ENCODE measurements at places on chromosomes 3 and 15. TPM values are rescaled to one million over a fixed set of nuclear protein-coding genes. Genes with fewer than 3 reads are reported as not detected.

Gene FBXO40
- not detected for total RNA-seq

Gene GABRR3
- not detected for total RNA-seq

DNA sequence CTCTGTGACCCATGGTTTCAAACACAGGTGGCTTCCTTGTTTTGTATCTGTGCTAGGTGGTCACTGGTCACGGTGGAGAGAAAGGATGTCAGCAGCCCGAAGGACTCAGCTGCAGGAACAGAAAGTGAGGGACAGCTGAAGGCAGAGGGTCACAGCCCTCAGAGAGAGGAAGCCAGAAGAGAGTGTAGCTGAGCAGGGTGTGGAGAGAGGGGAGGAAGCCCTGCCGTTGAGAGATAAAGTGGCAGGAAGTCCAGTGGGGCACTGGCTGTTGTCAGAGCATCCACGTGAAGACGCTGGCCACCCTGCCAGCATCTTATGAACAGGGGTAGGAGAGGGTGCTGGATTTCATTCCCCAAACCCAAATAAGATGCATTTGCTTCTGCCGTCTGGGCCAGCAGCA, 36.9 kb downstream of the LIMD1 start:
- no peak for DNase-seq

GRCh38 chr3:9239680-9240079, 9.8 kb downstream of the SRGAP3 start:
- DNase-seq, result no peak

DNA sequence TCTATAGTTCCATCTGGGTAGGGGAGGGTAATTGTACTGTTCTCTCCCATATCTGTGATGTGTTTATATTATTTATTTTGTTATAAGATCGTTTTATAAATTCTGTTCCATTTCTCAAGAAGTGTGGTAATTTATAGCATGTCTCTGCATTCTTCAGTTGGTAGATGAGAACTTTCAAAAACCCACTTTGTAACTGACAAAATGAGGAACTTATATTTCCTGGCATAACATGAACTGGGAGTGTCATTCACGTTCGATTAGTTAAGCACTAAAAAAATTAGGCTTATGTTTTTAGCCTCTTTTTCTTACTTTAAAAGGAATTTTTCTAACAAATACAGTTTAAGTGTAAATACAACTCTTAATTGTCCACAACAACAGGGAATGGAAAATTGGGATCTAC, 230.8 kb downstream of the CGGBP1 start:
- no peak for DNase-seq

DNA sequence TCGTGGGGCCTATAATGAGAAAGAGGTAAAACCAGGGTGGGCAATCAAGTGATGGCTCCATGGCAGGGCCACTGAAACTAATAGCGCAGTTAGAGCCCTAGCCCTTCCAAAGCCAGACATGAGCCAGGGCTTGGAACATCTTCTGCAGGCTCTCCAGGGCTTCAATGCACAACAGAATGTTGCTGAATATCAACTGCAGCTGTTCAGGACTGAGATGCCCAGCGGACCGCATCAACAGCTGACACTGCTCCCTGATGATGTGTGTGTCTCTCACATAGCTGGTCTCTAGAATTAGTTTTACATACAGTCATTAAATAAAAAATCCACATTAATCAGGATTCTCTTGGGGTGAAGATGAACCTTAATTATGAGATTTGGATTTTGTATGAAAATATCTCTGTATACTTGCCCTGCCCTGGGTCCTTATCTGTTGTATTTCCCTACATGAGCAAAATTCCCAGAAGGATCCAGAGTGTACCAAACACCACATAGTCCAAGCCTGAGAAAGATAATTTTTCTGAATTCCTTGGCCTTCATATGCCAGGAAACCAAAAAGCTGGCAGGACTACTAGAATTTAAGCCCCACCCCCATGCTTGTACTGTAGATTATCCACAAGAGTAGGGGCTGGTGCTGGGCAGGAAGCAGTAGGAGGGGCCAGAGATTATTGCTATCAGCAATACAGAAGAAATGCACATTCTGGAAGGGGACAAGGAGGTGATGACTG, 7.7 kb upstream of the GOLGB1 start:
- no peak for DNase-seq

DNA sequence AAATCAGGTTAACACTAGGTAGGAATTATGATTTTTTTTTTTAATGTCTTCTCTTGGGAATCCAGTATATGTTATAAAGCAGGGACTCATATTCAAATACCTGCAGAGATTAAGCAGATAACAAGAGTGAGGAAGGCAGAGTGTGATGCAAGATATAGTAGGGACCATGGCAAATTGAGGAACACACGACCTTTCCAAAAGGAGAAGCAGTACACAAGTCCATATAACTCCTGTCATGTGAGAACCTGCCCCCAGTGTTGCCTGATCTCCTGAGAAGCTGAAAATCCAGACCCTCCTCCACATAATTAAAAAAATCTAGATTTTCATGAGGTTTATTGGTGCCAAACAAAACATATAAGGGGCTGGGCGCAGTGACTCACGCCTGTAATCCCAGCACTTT, 3.6 kb downstream of the RFC4 start:
- DNase-seq, result no peak

DNA sequence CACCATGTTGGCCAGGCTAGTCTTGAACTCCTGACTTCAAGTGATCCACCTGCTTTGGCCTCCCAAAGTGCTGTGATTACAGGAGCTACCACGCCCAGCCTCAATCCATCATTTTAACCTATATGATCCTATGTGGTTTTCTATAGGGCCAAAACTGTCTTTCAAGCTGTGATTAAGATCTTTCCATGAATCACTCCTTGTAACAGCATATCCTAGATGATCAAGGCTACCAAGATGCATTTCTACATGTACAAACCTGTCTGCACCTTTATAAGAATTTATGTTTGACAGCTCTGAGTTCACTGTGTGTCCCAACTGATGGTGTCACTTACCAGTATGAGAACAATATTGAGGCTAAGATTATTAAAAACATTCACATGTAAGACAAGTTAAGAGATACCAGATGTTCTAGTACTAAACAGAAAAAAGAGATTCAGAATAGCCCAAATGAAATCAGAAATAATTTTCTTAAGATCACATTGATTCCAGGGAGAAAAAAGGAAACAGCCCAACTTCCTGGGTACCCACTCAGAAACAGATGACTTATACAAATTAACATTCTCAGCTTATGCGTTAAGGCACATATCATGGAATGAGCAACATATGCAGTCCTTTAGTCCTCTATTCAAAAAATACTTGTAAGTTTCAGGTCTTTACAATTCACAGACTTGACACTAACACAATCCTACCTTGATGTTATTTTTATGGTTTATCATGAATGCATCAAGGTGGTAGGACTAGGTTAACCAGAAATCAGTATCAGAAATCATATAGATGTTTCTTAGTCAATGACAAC, 24.8 kb upstream of the PPIB start:
- no peak for DNase-seq
